ENCODE measurements at places on chromosomes 11 and 22. TPM values are rescaled to one million over a fixed set of nuclear protein-coding genes. Genes with fewer than 3 reads are reported as not detected.

TCN1 gene
- total RNA-seq = not detected

POLR2F gene
- total RNA-seq = 44.9 TPM

EFCAB6 gene
- 0.13 TPM for total RNA-seq

NRXN2 gene
- not detected for total RNA-seq

TRIM6 gene
- 3.9 TPM for total RNA-seq

UPK3A gene
- not detected for total RNA-seq

UBQLN3 gene
- not detected for total RNA-seq

OR8D1 gene
- total RNA-seq = not detected

Data from dermis microvascular lymphatic vessel endothelial cell (primary cell).